Activated CD8-positive, alpha-beta memory T cell treated with anti-CD3 and anti-CD28 coated beads, Interleukin-2, amount 10 ng/mL, durations not matched to agents 7 days and 5 days (primary cell): ENCODE measurements at places on chromosomes 4 and X. TPM values are rescaled to one million over a fixed set of nuclear protein-coding genes. Genes with fewer than 3 reads are reported as not detected.

Gene SH3D19
- total RNA-seq: not detected

Gene TEX11
- total RNA-seq: 0.16 TPM

Gene LIMCH1
- total RNA-seq: not detected

Gene SLC38A5
- 123 TPM for total RNA-seq

Gene TEX13B
- not detected for total RNA-seq

Gene KLHL5
- total RNA-seq: 21.6 TPM

Gene SAP30
- 34.0 TPM for total RNA-seq

Gene GAB3
- 26.6 TPM for total RNA-seq

Gene PAGE2B
- total RNA-seq: 2.0 TPM

Gene SSX5
- total RNA-seq: not detected

Gene TRO
- 3.6 TPM for total RNA-seq

Gene HHIP
- total RNA-seq: not detected

Gene RAP2C
- 32.5 TPM for total RNA-seq

Gene XAGE5
- not detected for total RNA-seq

Gene SPANXN3
- total RNA-seq: not detected

Gene KCTD8
- total RNA-seq: not detected

Gene SLC25A31
- total RNA-seq: not detected

Gene FGF13
- not detected for total RNA-seq

Gene CLDN2
- total RNA-seq: not detected

Gene COX18
- total RNA-seq: 15.5 TPM

Gene FRMD7
- not detected for total RNA-seq

Gene ZNF141
- total RNA-seq: 23.8 TPM

Gene TCEAL2
- not detected for total RNA-seq

Gene SGCB
- 12.1 TPM for total RNA-seq

Gene SPARCL1
- not detected for total RNA-seq

Gene NHSL2
- 0.45 TPM for total RNA-seq

Gene ENPEP
- total RNA-seq: 0.54 TPM
